ENCODE measurements at places on chromosomes 5 and 9. TPM values are rescaled to one million over a fixed set of nuclear protein-coding genes. Genes with fewer than 3 reads are reported as not detected.

DNA sequence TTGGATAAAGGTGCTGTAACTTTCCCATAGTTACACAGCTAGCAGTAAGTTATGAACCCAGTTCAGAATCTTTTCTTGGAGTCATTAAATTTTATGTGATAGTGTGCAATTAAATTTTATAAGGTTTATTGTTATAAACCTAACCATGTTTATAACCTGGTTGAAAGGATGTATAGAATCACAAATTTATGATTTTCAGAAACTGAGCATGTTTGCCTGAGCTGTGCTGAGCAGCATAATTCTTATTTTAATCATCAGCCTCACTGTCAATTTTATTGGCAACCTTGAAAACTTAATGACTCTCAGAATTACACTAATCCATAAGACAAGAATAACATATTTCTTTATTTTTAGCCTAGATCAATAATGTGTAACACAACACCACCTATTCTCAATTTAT, 46.9 kb downstream of the ADAMTS19 start:
- DNase-seq: no peak

DNA sequence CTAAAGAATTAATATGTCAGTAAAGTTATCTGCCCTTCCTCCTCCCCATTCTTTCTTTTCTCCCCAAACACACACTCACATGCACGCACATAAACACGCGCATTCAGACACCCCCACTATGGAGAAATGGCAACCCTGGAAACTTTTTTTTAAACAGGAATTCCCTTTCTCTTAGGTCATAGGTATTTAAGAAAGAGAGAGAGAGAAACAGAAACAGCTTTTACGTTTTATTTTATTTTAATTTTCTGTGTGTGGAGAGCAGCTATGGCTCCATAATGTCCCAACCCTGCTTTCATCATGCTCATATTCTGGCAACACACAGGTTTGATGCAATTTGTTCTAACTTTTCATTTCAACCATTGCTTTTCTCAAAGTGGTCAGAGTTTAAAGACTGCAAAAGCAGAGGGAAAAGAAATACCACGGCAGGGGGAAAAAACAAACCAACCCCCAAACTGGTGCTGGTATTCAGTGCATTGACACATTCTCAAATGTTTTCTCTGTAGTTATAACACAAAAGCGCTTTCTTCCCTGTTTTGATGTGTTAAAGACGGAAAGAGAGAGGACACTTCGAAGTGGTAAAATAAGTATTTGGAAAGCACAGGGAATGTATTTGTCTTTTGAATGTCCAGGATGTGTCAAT, 126.0 kb upstream of the TMEM161B start:
- no peak for DNase-seq

DOK3 gene
- total RNA-seq: 13.6 TPM

DNA sequence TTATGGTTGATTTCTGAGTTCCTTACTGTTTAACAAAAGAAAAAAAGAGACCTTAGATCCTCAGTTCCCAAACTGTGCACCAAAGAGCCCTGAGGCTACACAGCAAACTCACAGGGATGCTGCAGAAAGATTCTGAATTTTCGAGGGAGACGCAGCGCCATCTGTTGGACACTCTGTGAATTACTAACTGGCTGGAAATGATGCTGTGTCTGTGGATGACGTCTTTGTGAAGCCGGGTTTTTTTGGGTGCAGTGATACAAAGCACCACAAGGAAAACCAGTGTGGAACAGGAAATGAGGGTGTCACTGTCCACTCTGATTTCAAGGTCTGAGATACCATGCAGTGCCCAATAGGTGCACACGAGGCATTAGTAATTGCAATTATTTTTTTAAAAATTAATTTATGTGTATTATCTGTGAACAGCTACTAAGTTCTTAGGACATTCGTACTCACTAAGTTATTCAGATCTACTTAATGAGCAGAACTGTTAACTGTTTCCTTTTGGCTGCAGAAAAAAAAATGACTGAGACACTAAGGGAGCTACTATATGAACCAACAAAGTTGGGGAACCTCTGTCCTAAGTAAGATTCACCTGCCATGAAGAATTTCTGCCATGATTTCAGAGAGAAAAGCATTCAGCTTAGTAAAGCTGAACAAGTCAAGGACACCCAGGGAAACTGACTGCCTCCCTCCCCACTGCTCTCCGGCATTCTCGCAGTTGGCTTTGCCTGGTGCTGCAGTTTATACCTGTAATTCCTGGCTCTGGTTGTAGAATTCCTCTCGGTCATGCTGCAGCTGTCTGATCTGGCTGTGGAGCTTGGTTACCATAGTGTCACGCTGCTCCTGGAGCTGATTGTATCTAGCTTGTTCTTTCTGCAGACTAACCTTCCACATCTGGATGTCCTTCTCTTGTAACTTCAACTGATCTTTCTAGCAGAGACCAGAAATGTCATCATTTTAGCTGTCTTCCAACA, 23.4 kb downstream of the SPACA9 start:
- peak; percentile 68 for DNase-seq

DNA sequence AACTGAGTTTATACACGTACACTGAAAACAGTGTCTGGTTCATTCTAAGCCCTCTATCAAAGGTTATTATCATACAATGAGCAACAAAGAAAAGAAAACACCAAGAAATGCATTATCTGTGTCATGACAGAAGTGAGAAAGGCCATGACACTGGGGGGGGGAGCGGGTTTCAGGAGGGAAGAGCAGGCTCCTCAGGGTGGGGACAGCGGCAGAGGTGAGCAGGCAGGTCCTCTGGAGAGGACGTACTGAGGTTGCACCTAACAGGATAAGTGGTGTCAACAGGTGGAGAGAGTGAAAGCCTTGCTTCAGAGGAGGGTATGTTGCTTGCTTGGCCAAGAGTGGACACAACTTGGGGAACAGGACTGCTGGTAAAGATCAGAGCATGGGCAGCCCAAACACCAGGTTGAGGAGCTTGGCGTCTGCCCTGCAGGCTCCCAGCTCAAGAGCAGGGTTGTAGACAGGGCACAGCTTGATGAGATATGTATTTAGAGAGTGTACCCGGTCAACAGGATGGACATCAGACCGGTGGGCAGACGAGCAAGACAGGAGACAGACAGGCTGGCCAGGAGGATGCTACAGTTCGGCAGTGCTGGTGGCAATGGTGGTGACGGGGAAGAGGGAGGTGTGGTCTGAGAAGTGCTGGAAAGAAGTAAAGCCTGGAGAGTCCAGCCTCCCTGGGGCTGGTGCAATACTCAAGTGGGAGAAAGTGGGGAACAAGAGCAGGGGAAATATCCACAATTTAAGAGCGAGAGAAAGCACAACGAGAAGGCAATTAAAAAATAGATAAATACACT, 10.3 kb downstream of the WHRN start:
- no peak for DNase-seq

- no peak for DNase-seq
These were observed 548.8 kb upstream of the CDH18 start for GRCh38 chr5:20536813-20537212.

GRCh38 chr9:134501761-134502265, 139.8 kb upstream of the COL5A1 start:
- no peak for DNase-seq

DNA sequence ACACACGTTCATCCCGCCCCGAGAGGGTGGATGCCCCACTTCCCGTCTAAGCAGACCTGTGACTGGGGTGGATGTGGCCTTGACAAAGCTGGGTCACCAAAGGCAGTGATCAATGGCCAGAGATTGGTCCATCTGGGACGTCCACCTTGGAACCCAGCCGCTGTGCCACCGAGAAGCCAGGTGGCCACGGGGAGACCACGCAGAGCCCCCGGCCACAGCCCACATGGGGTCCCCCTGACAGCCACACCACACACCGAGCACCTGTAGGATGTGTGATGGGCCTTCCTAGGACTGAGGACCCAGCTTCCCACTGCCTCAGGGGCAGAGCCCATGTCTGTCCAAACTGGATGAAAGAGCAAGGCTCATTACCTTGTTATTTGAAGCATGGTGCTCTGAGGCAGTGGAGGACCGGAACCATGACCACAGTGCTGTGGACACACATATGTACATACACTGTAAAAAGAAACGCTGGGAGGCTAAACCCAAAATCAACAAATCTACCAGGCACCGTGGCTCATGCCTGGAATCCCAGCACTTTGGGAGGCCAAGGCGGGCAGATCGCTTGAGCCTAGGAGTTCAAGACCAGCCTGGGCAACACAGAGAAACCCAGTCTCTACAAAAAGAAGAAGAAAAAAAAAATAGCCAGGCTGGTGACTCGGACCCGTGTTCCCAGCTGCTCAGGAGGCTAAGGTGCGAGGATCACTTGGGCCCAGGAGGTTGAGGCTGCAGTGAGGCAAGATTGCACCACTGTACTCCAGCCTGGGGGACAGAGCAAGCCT, 50.1 kb downstream of the MRPL36 start:
- no peak for DNase-seq
